ENCODE measurements at places on chromosomes 4 and X. TPM values are rescaled to one million over a fixed set of nuclear protein-coding genes. Genes with fewer than 3 reads are reported as not detected.
A peak's percentile ranks its signal among the peaks of the same experiment; 100 is the strongest.

NOX1 gene
- not detected for polyA plus RNA-seq

DNASE1L1 gene
- polyA plus RNA-seq: 57.1 TPM

EMD gene
- 152 TPM for polyA plus RNA-seq

OTC gene
- polyA plus RNA-seq: 0.08 TPM

MORC4 gene
- 1.0 TPM for polyA plus RNA-seq

FGFBP1 gene
- polyA plus RNA-seq: not detected

GLRA3 gene
- not detected for polyA plus RNA-seq

SLC10A4 gene
- polyA plus RNA-seq: 0.15 TPM

POU4F2 gene
- not detected for polyA plus RNA-seq

RASGEF1B gene
- 1.5 TPM for polyA plus RNA-seq

CCSER1 gene
- 2.5 TPM for polyA plus RNA-seq

EFHC2 gene
- 7.5 TPM for polyA plus RNA-seq

MAGEA2B gene
- polyA plus RNA-seq: not detected

GAGE12H gene
- not detected for polyA plus RNA-seq

DNA sequence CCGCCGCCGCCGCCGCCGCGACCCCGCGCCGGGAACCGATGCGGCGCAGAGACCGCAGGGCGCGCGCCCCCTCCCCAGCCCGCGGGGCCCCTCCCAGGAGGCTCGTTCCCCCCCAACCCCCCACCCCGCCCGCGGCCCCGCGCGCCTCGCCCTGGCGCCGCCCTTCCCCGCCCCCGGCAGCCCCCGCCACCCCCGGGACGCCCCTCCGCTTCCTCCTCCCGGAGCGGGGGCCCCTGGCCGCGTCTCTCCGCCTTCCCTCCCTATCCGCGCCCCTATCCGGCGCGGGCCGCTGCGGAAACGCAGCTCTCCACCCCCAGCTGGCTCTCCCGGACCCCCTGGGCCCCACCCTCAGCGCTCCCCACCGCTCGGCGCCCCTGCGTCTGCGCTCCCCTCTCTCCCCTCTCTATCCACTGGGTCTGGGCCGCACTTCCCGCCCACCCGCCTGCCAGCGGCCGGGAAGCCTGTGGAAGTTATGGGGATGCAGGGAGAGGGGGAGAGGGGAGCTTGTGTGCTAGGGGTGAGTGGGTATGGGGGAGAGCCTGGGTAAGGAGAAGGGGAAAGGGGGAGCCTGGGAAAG lies at the start of gene TMEM271:
TMEM271 (minus strand) TSS at position 51 of the 577 bp plus-strand sequence. CDS start 233 bp downstream, outside the sequence.
- DNase-seq: no peak

DNA sequence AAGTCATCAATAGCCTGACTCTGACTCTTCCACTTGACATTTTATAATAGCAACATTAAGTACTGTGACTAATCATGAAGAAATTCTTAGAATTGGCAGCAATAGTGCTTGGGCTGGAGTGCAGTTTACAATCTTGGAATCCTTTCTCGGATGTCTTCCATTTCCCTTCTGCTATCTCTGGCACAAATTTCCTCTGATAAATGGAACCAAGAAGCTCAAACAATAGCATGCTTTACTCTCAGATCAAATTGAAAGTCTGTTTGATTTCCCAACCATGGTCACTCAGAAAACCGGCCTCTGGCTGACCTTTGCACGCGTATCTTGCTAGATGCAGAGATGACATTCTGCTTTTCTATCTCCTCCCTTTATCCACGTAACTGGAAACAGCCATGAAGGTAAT lies 99.0 kb upstream of the SPANXC start:
- no peak for DNase-seq

DNA sequence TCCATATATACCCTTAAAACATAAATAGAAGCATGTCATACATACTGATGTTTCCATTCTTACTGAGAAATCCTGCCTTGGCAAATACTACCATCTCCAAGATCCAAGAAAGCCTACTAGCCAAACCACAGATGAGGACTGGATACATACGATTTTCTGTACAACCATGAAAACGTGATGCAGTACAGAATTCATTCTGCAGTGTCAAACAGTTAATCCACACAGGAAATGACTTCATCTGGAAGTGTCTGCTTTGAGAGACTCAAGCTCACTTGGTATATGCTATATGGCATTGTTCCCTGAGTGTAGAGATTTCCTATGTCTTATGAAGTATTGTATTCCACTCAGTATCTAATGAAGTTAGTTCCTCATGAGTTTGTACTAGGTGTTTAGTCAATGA lies 94.3 kb downstream of the CT47B1 start:
- DNase-seq: no peak

DNA sequence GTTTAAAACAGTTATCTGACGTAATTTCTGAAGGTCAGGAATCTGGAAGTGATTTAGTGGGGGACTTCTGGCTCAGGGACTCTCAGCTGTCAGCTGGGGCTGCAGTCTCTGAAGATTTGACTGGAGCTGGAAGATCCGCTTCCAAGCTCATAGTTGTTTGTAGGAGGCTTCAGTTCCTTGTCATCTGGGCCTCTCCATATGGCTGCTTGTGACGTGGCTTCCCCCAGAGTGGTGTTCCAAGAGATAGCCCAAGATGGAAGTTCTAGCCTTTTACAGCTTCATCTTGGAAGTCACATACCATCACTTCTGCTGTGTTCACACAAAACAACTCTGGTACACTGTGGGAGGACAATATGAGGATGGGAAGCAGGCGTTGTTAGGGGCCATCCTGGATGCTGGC lies 2.1 kb downstream of the MPC1L start:
- DNase-seq: no peak

GRCh38 chrX:21408307-21408706 lies 34.1 kb downstream of the CNKSR2 start:
- DNase-seq: no peak

- DNase-seq: no peak
Measured at GRCh38 chrX:94743478-94743877, 1069.5 kb downstream of the FAM133A start.

DNA sequence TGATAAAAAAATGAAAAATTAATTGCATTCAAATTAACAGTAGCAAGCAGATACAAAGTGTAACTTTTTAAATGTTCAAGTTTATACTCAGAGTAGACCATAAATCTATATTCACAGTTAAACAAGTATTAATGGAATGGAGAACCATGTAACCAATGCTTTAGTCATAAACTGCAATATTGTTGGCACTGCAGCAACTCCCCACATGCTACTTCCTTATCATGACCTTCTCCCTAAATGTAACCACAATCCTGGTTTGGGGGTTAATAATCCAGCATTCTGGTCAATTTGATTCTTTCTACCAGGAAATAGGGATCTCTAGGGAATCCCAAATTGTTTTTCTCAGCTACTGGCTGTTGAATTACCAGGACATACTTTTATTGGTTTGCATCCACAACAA lies 223.9 kb upstream of the DCAF8L1 start:
- DNase-seq: no peak

- no peak for DNase-seq
Measured at GRCh38 chr4:12729384-12729783, 754.8 kb downstream of the RAB28 start.

DNA sequence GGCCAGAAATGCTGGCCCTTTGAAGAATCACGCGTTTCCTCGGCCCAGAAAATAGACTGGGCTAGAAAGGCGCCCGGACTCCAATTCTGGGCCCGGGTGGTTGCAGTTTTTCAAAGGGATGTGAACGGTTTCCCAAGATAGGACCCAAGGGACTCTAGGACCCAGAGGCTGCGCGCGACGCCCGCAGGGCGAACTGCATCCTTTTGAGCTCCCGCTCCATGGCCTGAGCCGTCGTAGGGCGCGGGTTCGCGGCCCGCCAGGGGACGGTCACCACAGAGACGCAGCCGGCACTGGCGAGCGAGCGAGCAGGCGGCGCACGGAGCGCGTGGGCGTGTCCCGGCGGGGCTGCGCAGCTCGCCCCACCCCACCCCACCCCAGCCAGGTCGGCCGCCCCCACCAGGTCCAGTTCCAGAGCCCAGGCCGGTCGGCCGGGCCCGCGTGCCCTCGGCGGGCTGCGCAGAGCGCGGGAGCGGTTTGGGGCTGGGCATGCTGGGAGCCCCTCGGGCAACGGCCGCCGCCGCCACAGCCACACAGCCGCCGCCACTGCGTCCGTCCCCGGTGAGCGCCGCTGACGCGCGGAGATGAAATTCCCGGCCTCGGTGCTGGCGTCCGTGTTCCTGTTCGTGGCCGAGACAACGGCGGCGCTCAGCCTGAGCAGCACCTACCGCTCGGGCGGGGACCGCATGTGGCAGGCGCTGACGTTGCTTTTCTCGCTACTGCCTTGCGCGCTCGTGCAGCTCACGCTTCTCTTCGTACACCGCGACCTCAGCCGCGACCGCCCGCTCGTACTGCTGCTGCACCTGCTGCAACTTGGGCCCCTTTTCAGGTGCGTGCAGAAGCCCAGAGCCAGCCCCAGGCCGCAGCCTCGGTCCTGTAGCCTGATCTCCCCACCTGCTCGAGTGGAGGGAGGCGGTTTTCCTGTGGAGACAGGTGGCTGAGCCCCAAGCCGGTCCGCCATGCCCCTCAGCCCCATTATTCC lies at the start of gene XK:
XK (plus strand) TSS at position 411 of the 979 bp plus-strand sequence; CDS start at position 582, 171 bp downstream.
- DNase-seq: peak; percentile 34

DNA sequence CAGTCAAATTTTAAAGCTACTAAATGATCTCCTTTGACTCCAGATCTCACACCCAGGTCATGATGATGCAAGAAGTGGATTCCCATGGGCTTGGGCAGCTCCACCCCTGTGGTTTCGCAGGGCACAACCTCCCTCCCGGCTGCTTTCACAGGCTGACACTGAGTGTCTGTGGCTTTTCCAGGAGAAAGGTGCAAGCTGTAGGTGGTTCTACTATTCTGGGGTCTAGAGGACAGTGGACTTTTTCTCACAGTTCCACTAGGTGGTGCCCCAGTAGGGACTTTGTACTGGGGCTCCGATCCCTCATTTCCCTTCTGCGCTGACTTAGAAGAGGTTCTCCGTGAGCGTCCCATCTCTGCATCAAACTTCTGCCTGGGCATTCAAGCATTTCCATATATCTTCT lies 845.2 kb downstream of the PCDH18 start:
- DNase-seq: no peak

DNA sequence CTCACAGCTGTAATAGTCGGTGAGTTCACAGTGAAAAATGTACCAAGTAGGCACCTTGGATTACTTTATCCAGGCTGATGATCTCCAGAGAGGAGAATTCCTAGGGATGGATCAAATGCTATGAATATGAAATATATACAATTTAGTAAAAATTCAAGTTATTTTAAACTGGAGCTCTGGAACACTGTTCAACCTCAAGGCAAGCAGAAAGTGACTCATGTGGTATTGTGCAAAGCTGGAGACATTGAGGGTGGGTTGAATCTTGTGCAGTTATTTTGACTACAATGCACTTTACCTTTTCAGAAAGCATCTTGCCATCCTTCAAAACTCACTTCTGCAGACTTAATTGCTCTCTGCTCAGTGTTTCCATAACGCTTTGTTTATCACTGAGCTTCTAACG lies 43.4 kb downstream of the OSTC start:
- no peak for DNase-seq

- no peak for DNase-seq
Measured at GRCh38 chr4:150237110-150237872, 159.0 kb downstream of the DCLK2 start.

GRCh38 chrX:131783555-131784308 lies 239.4 kb upstream of the STK26 start:
- DNase-seq: no peak

DNA sequence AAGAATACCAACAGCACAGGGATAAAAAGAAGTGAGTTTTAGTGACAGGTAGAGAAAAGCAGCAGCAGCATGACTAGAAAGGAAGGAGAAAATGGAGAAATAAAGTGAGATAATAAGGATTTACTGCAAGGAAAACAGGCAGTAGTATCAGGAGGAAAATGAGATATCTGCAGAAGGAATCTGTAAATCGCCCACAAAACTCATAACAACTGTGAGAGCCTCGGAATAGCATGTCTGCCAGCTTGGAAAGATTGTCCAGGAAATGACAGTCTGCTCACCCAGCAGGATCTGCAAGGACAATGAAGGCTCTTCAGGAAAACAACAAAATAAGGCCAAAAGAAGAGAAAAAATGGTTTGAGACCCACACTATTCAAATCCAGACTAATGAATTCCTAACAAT lies 47.4 kb downstream of the CXXC4 start:
- no peak for DNase-seq

DNA sequence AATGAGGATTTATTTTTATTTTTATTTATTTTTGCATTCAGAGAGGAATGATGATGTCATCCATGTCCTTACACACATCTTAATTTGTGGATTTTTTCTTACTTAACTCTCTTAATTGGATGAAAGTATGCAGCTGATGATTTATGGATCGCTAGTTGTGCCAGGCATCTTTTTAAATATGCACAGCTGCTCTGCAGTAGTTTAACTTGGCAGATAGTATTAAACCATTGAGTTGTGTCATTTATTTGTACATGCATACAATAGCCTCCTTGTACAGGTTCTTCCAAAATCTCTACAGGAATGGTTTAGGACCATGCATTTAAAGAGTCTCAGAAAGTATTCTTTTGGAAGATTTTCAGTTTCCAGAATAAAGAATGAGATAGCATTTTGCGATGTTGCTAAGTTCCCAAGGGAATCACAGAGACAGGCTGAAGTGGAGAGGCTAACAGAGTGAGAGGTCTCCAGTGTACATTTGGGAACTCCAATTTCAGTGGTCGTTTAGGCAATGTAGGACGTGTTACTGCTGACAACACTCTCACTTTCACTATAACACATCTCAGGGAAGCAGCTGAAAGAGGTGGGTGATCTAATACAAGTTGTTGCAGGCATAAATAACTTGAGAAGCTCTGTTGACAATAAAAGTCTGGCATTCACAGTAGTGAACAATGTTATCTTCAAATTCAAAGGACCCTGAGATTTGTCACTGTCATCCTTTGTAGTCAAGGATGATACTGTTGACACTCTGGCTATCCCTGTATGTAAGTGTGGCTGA lies 49.9 kb upstream of the SCRG1 start:
- DNase-seq: no peak

- DNase-seq: no peak
Measured at GRCh38 chrX:154805696-154806091, 409 bp upstream of the MPP1 start.

- DNase-seq: no peak
Measured at GRCh38 chr4:21470535-21470934, 478.0 kb downstream of the KCNIP4 start.

DNA sequence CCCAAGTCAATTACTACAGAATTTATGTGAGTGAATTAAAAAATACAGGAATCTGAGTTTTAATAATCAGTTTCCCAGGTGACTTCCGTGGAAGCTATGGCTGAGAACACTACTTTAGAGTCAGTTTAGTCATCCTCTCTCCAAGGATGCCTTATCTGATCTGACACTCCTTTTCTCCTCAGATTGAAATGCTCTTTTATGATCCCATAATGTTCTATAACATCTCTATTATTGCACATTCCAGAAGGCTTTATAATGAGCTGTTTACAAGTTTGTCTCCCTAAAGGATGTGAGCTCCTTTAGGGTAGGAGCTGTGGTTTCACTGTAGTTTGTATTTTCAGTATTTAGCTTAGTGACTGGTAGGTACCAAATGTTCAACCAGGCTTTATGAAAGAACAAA lies 90.0 kb downstream of the GPRIN3 start:
- no peak for DNase-seq

- no peak for DNase-seq
Measured at GRCh38 chr4:52588097-52588496, 71.0 kb downstream of the USP46 start.

- no peak for DNase-seq
Measured at GRCh38 chrX:153628665-153629064, 18.3 kb upstream of the DUSP9 start.
